ENCODE measurements at places on chromosomes 6 and 20.

GRCh38 chr6:23659125-23659524 is 466.9 kb upstream of the NRSN1 start:
- peak; percentile 72 for DNase-seq

GRCh38 chr20:58959652-58960051 is 21.4 kb upstream of the NELFCD start:
- no peak for DNase-seq

DNA sequence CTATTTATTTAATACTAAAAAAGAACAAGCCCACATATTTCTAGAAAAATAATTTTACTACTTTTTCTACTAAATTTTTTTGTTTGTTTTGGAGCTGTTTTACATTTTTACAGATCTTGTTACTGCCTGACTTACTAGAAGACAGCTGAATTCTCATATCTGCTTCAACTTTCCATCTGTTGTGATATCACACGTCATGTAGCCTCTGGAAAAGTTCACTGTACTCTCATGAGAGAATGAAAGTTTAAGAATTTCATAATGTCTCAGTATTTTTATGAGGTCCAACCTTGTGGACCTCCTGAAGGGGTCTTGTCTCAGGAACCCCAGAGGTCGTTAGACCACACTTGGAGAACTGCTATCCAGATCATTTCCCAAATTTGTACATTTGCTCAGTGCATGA is 81.7 kb upstream of the MTHFD1L start:
- DNase-seq = no peak

GRCh38 chr20:22418738-22419137 is 165.6 kb downstream of the FOXA2 start:
- no peak for DNase-seq

DNA sequence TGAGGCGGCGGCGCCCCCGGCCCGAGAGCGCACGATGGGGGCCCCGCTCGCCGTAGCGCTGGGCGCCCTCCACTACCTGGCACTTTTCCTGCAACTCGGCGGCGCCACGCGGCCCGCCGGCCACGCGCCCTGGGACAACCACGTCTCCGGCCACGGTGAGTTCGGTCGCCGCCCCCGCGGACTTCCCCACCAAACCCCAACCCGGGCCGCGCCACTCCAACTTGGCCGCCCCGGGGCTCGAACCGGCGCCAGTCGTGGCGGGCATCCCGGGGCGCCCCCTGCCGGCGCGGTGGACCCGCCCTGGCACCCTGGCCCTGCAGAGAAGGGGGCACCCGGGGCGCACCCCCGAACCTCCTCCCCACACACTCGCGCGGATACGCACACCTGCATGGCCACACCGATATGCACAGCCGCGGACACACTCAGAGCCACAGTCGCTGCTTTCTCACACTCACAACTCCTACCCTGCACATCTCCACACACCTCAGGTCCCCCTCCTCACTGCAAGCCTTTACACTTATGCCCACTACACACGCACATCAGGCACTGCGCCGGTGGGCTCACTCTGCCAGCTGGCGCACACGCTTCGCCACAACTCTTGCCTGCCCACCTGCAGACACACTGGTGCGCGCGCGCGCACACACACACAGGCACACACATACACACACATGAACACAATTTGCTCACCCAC is 535 bp downstream of the VSTM2L start:
- peak; percentile 71 for DNase-seq

- no peak for DNase-seq
Observed at GRCh38 chr6:137637121-137637520, 142.9 kb upstream of the OLIG3 start.

- DNase-seq = no peak
Observed at GRCh38 chr6:125454351-125454750, 152.6 kb upstream of the HDDC2 start.

DNA sequence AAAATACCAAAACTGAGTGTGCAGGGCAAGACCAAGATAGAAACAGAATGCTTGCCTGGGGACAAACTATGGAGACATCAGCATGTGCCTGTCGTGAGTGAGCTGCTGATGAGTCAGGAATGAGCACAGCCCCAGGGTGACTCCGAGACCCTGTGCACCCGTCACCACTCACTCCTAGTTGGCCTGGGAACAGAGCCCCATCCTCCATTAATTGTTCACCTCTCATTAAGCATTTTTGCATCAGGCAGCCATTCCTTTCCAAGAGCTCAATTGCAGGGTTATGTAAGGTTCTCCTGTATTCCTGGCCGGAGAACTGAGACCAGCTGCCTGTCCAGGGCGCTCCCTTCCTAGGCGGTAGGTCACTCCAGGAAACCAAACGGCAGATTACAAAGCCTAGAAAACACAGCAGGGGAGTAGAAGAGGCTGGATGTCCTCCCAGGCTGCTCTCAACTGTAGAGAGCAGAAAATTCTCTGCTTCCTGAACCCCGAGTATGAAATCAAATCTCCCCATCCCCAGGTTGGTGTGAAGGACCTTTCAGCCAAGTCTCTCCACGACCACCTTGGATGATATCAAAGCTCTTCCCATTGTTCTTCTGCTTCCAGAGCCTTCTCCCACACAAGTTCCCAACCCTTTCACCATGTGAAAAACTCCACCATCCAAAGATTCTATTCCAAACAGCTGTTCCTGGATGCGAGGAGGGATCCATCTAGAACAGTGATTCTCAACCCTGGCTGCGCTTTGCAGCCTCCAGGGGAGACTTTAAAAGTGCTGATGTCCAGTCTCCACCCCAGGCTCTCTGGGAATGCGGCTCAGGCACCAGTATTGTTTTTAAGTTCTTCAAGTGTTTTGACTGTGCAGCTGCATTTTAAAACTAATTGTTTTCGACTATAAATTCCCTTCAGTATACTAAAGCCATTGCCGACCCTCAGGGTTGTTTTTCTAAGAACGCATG is 532.6 kb upstream of the JARID2 start:
- DNase-seq = peak; percentile 31

DNA sequence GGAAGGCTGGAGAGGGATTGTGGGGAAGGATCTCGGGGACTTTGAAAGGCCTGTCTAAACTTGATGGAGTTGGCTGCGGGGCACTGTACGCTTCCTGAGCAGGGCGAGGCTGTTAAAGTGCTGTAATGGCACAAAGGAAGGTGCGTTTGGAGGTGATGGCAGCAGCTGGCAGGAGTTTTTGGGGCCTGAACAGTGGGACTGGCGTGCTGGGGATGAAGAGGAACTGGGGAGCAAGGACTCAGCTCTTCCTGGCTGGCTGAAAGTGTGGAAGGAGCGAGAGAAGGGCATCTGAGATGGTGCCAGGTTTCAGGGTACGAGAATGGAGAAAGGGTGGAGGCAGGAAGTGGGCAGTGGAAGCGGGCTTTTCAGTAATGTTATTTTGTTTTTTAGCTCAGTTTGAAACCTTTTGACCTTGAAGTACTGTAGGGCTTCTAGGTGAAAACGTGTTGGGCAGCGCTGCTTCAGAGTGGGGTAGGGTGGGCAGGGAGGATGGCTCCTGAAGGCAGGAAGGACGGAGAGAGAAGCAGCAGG is 8.0 kb downstream of the TMEM181 start:
- no peak for DNase-seq

GRCh38 chr6:82248273-82248735 is 760 bp upstream of the IBTK start:
- DNase-seq = no peak

DNA sequence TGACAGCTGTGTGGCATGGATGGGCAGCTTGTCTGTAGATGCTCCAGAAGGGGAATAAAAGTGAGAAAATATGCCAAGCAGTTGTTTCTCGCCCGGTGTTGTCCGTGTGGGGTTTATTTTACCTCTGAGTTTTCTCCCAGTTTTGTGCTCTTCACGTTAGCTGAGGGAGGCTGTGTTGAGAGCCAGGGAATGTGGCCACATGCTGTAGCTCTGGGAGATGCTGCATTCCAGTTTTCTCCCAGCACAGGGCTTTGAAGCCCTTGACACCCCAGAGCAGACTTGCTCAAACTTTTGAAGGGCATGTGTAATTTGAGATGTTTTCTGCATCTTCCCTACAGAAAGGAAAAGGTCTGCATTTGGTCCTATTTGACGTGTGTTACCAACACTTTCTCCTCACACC is 67.7 kb downstream of the RREB1 start:
- no peak for DNase-seq

GRCh38 chr20:25284131-25284601 is 36.3 kb downstream of the PYGB start:
- no peak for DNase-seq

GRCh38 chr20:63377256-63377941 is 16.2 kb upstream of the CHRNA4 start:
- peak; percentile 94 for DNase-seq

DNA sequence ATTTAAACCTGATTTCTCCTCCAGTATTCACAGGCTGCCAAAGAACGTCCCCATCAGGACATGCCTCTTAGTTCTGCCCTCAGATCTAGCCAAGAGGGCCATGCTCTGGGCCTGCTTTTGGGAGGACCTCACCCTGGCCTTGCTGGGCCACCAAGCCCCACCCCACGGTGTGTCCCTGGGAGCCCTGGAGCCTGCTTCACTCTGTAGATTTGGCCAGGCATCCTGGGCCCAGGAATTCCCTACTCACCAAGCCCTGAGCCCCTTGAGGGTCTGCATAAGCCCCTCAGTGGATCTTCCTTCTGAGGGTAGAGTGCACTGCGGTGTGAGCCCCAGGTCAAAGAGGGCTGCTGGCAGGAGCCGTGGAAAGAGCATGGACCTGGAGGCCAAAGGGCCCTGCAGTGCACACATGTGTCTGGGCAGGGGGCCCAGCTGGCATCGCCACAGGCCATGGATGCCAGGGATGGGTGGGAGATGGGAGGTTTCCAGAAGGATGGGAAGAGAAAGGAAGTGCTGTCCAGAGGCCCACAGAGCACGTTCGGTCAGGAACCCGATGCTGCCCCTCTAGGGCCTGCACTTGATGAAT is 98.0 kb downstream of the DACT2 start:
- peak; percentile 9 for DNase-seq

DNA sequence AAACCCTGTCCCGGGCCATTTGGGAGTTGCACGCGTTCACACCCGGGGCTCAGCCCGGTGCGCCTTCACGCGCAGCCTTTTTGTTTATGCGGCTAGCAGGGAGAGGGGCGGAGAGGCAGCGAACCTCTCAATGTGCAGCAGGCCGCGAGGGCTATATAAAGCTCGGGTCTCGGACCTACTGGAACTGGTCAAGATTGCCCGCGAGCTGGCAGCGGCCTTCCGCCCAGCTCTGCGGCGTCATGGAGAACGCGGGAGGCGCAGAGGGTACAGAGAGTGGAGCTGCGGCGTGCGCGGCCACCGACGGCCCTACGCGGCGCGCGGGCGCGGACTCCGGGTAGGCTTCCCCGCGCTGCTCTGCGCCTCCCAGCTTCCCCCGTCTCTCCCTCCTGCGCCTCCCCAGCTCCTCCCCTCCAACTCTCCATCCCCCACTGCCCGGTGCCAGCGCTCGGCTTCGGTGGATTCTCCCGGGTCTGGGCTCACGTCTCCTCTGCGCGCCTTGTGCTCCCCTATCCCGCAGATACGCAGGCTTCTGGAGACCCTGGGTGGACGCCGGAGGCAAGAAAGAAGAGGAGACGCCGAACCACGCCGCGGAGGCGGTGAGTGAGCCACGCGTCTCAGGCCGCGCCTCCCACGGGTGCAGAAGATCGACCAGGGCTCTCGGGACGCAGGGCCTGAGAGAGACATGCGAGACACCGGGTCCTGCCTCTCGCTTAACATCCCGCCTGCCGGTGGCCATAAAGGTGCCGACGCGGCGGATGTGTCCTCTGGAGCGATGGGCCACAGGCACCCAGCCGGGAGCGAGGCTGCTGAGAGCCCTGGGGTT is at the start of gene RIPPLY2:
Gene RIPPLY2, plus strand, starts transcription at position 183 of the 823 bp plus-strand sequence. Its CDS starts 57 bp downstream, at position 240.
- DNase-seq = peak; percentile 92

- no peak for DNase-seq
Observed at GRCh38 chr6:167479901-167480648, 155.2 kb downstream of the TTLL2 start.

DNA sequence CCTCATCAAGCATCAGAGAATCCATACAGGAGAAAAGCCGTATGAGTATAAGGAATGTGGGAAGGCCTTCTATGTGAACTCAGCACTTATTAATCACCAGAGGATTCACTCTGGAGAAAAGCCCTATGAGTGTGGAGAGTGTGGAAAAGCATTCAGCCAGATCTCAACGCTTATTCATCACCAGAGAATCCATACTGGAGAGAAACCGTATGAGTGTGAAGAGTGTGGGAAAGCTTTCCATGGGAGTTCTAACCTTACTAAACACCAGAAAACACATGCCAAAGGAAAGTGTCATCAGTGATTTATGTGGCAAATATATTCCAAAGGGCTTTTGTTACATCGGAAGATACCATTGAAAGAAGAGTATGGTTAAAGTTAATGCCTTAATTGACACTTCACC is 25.4 kb downstream of the ZKSCAN8 start:
- DNase-seq = no peak

GRCh38 chr6:41974281-41974825 is 32.7 kb upstream of the CCND3 start:
- DNase-seq = no peak

DNA sequence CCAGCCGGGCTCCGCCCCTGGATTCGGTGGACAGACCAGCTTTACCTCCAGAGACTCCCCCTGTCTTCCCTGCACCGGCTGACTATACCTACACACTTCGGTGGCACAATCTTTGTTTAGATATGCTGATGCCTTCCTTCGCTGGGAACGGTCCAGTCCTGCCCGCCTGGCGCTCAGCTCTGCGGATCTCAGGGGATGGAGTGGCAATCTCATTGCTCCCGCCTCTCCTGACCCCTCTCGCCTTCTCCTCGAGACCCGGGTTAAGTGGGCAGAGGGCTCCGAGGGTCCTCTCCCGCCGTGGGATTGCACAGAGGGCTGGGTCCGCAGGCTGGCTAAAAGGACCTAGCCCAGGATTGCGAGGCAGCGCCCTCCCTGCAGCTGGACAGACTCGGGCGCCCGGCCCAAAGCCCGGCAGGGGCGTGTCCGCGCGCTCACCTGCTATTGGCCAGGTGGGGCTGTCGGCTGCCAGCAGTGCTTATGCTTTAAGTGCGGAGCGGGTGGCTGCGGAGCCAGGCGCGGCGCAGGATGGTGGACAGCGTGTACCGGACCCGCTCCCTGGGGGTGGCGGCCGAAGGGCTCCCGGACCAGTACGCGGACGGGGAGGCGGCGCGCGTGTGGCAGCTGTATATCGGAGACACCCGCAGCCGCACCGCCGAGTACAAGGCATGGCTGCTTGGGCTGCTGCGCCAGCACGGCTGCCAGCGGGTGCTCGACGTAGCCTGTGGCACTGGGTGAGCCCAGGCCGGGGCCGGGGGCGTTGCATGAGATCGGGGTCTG is at the start of gene GNMT:
Gene GNMT, plus strand, starts transcription at position 512 of the 777 bp plus-strand sequence. Its CDS starts 14 bp downstream, at position 526.
- DNase-seq = peak; percentile 78

- DNase-seq = no peak
Observed at GRCh38 chr6:64683682-64684081, 1023.3 kb downstream of the EYS start.

DNA sequence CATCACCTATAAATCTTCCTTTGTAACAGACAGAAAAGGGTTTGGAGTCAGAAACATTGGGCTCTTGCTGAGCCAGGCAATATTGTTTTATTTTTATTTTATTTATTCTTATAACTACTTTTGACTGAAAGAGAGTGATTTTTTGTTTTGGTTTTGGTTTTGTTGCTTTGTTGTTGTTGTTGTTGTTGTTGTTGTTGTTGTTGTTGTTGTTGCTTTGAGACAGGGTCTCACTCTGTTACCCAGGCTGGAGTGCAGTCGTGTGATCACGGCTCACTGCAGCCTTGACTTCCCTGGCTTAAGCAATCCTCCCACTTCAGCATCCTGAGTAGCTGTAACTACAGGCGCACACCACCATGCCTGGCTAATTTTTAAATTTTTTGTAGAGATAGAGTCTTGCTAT is 15.0 kb upstream of the SLC13A3 start:
- DNase-seq = no peak

Data from retina (tissue), 1 donor.